Kidney (tissue), 22 donors: ENCODE measurements at places on chromosomes 3 and 15.

DNA sequence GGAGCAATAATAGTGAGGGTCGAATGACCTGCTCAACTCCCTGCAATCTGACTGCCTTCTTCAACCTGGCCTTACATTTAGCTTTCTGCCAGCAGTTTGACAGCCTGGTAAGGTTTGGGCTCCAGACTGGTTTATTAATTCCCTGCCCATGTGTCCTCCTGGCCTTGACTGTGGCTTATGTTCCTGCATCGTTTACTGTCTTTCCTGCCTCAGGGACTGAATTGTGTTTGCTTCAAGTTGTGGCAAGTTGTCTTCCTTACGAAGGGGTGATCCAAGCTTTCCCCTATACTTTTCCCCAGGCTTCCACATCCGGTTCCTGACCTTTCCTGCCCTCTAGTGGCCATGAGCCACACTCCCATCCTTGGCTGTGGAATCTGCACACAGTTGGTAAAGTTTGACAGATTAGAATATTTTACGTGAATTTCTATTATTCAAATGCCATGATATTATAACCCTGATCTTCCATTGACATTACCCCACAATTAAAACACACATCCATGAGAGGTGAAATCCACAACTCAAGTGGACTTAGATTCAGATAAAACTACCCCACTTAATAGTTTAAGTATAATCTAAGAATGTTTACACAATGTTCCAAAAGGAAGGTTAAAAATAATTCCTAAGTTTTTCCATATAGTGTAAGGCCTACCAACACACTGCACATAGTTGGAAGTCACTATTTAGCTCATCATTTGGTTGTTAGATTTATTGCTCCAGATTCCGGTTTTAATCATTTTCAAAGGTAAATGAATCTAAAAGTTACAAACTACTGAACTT lies 95.7 kb downstream of the NEDD4 start:
- H3K27ac ChIP-seq, result peak overlapping the region; percentile 89
- H3K4me3 ChIP-seq, result peak overlapping the region; percentile 6
- peaks cover 4% of the 10 kb centered on the region for H3K4me1 ChIP-seq
- DNase-seq, result peak; percentile 57

DNA sequence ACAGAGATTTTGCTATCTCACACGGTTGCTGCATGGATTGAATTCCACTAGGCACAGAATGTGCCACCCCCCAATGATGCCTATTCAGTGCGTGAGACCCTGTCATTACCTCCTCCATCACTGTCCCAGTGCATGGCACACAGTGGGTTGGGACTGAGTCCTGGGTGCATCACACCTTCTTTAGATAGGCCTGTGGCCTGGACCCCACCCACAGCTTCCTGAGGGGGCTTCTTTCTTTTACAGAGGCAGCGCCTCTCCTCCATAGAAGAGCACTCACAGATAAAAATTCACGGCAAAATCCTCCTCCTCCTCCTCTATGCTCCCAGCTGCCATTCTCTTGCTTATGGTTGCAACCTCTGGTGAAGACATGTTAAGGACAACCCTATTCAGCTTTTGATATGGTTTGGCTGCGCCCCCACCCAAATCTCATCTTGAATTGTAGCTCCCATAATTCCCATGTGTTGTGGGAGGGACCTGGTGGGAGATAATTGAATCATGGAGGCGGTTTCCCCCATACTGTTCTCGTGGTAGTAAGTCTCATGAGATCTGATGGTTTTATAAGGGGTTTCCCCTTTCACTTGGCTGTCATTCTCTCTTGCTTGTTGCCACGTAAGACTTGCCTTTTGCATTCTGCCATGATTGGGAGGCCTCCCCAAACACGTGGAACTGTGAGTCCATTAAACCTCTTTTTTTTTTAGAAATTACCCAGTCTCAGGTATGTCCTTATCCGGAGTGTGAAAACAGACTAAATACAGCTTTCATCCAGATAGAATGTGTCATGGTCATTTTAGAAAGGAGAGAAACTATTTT lies 147.6 kb downstream of the KLF13 start:
- H3K36me3 ChIP-seq, result no peaks in the 10 kb centered on the region
- no peak for DNase-seq
- no peak overlapping the region for H3K27ac ChIP-seq
- H3K27me3 ChIP-seq, result no peaks in the 10 kb centered on the region
- H3K4me3 ChIP-seq, result no peak overlapping the region
- H3K4me1 ChIP-seq, result peaks cover 3% of the 10 kb centered on the region

DNA sequence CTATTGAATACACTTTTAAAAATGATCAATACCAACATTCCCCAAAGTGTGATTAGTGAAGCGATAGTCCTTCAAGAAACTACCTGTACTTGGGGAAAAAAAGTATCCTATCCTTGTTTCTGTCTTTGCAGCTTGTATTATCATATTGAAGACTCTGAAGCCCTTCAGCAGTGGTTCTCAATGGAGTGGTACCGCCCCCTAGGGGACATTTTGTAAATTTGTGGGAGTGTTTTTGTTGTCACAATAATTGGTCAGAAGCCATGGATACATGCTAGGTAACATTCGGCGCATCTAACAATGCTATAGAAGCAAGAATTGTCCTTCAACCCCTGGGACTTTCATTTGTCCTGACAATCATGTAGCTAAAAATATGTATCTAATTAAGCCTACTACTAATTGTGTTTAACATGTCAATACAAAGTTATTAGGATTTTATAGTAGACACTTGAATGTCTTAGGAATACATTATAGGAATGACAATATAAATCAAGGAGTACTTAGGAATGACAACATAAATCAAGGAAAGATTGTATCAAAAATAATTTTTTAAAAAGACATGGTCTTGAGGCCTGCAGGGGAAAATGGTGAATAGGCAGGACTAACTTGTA lies 53.7 kb downstream of the NMD3 start:
- no peaks in the 10 kb centered on the region for H3K36me3 ChIP-seq
- no peaks in the 10 kb centered on the region for H3K27me3 ChIP-seq
- H3K4me3 ChIP-seq, result no peak overlapping the region
- DNase-seq, result no peak

DNA sequence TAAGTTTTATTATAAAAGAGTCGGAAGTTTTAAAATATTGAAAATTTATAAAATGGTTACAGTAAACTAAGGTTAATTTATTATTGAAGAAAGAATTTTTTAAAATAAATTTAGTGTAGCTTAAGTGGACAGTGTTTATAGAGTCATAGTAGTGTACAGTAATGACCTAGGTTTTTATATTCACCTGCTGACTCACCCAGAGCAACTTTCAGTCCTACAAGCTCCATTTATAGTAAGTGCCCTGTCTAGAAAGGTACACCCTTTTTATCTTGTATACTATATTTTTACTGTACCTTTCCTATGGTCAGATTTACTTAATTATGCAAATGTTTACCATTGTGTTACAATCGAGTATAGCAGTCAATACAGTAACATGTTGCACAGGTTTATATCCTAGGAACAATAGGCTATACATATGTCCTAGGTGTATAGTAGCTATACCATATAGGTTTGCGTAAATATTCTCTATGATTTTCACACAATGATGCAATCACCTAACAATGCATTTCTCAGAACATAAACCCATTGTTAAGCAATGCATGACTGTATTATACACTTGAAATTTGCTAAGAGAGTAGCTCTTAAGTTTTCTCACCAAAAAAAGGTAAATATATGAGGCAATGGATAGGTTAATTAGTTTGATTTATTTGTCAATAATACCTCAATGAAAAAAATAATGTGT lies 106.9 kb upstream of the CD96 start:
- no peaks in the 10 kb centered on the region for H3K36me3 ChIP-seq
- no peak for DNase-seq
- H3K27ac ChIP-seq, result no peak overlapping the region
- no peak overlapping the region for H3K4me3 ChIP-seq
- H3K27me3 ChIP-seq, result no peaks in the 10 kb centered on the region

DNA sequence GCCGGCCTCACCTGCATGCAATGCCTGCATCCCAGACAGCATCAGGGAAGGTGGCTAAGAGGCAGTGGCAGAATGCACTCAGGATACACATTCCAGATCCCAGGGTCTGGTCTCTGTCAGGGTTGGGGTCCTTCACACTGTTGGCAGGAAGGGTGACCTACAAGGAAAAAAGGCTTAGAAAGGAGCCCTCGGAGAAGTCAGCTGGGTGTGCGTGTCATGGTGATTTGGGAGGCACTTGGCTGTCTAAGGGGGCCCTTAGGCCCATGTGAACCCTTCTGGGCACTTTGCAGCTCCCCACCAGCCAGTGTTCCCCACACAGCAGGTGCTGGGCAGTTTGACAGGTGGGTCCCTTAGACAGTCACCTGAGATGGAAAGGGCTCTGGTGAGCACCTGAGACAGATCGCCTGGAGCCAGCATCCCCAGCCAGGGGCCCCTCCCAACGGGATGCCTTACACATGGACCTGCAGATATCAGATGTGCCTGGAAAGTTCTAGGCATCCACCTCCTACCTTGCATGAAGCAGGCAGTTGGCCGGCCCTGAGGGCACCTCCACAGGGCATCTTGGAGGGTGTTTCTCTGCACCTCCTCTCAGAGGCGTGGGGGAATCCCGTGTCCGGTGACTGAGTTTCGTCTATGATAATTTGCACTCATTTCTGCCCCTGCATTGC lies 131.6 kb downstream of the LRRK1 start:
- no peak overlapping the region for H3K4me3 ChIP-seq
- no peak for DNase-seq
- H3K27me3 ChIP-seq, result no peaks in the 10 kb centered on the region
- H3K27ac ChIP-seq, result no peak overlapping the region
- no peaks in the 10 kb centered on the region for H3K4me1 ChIP-seq
- no peaks in the 10 kb centered on the region for H3K36me3 ChIP-seq

DNA sequence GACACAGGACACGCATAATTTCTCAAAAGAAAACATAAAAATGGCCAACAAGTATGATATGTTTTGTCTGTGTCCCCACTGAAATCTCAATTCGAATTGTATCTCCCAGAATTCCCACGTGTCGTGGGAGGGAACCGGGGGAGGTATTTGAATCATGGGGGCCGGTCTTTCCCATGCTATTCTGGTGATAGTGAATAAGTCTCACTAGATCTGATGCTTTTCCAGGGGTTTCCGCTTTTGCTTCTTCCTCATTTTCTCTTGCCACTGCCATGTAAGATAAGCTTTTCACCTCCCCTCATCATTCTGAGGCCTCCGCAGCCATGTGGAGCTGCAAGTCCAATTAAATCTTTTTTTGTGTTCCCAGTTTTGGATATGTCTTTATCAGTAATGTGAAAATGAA lies 12.1 kb upstream of the POU1F1 start:
- H3K4me3 ChIP-seq, result no peak overlapping the region
- no peak overlapping the region for H3K27ac ChIP-seq
- no peaks in the 10 kb centered on the region for H3K4me1 ChIP-seq
